Esophagus mucosa (tissue), 1 donor: ENCODE measurements at places on chromosomes 12 and 14.
A peak's percentile ranks its signal among the peaks of the same experiment; 100 is the strongest.

DNA sequence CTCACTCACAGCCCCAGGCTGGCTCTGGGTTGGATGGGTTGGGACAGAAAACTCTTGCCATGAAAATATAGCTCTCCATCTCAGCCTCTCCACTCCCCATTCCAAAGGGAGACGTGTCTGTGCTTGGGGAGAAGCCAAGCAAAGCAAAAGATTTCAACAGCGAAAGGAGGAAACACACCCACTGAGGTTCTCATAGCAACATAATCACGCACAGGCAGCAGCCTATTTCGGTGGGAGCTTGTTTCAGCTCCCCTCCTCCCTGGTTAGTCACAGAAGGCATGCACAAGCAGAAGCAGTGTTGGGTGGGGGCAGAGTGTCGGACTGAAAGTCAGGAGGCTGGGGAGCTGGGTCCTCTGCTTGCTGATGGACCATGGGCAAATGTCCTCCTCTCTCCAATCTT lies 1.9 kb upstream of the PRMT8 start:
- ATAC-seq: no peak

GRCh38 chr14:101030586-101030985 lies 127.1 kb upstream of the RTL1 start:
- ATAC-seq: no peak

GRCh38 chr12:51846911-51847642 lies 1.4 kb downstream of the FIGNL2 start:
- ATAC-seq: peak; percentile 7

DNA sequence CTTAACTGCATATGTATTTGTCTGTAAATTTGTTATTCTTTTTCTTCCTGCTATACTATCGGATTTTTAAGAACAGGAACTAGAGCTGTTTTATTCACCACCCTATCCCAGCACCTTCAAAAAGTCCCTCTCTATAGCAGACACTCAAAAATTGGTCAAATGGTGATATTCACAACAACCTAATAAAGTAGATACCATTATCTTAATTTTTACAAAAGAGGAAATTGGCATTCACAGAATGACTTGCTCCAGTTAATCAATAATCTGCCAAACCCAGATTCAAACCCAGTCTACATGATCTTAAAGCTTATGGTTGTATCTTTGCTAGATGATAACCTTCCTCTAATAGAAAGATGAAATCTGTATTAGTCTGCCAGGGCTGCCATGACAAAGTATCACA lies 426.6 kb downstream of the EGLN3 start:
- ATAC-seq: no peak

GRCh38 chr12:111107392-111108178 lies 187.2 kb upstream of the MYL2 start:
- no peak for ATAC-seq

GRCh38 chr14:54713379-54713778 lies 146.5 kb downstream of the SAMD4A start:
- ATAC-seq: no peak

- no peak for ATAC-seq
Observed at GRCh38 chr14:61130512-61131260, 149.6 kb downstream of the SLC38A6 start.

- ATAC-seq: no peak
Observed at GRCh38 chr14:74506411-74506851, 12.9 kb downstream of the ISCA2 start.

DNA sequence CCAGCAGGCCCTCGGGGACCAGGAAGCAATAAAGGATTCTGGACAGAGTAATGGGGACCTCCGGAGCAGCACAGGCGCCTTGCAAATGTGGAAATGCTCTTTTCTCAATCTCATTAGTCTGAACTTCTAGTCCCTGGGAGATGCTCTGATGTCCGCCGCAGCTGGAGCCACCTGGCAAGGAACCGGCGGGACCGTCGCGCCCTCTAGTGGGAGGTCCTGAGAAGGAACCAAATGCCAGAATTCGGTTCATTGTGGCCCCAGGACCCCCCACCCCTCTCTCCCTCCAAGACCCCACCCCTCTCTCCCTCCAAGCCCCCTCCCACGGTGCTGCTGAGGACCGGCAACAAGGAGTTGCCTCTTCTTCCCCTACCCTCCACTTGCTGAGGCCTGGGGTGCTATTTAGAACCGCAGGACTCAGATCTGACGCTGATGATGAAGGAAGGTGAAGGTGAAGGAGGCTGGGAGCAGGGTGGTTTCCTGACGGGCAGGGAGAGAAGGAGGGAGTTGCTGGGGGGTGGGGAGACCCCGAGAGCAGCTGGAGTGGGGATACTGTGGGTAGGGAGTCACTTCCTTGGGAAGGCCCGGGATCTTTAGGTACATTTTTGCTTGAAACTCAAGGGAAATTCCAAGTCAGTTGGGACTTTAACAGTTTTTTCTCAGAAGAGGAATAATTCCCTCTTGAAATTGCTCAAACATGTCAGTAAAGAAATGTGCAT lies 42.5 kb downstream of the SMIM41 start:
- ATAC-seq: peak; percentile 34

DNA sequence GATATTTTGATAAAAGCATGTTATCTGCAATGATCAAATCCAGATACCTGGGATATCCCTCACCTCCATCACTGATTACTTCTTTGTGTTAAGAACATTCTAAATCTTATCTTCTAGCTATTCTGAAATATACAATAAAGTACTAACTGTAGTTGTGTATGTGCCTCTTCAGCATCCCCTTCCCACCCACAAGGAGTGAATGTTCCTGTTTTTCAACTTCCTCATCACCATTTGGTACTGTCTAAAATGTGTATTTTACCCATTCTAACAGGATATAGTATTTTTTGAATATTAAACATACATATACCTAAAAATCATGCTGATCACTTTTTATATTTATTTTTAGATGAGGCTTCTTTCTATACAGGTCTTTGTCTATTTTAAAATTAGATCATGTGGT lies 1252.6 kb downstream of the TMEM121 start:
- no peak for ATAC-seq

DNA sequence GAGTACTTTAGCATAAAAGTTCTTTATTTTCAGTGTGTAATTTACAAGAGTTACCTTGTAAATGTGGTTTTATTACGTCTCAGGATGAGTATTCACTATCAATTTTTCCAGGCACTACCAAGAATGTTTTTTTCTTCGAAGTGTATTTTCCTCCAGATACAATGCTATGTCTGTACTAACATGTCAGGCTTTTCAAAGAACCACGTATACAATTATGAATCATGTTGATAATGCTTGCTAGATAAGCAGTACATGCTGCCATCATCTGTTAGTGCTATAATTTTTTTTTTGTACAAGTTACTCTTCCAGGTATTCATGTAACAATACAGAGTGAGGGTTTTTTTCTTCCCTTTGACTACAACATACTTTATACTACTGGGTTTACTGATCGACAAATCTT lies 5.6 kb upstream of the KANSL2 start:
- ATAC-seq: no peak

GRCh38 chr14:44405011-44405486 lies 102.0 kb downstream of the FSCB start:
- no peak for ATAC-seq

DNA sequence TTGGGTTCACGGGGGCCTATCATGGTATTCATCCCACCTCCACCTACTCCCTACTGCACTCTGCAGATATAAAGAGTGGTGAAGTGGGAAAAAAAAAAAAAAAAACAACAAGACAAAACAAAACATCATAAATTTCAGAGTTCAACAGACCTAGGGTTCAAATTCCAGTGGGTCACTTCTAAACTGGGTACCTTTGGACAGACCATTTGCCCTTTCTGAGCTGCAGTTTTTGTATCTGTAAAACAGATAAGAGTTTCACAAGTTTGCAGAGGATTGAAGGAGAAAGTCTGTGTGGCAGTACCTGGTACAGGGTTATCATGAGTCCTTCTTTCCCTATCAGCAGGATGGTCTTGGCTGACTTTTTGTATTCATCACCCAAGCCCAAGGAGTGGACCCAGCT lies 211.2 kb upstream of the EEA1 start:
- ATAC-seq: no peak

GRCh38 chr12:10540776-10541205 lies 35.1 kb downstream of the EIF2S3B start:
- ATAC-seq: peak; percentile 70

DNA sequence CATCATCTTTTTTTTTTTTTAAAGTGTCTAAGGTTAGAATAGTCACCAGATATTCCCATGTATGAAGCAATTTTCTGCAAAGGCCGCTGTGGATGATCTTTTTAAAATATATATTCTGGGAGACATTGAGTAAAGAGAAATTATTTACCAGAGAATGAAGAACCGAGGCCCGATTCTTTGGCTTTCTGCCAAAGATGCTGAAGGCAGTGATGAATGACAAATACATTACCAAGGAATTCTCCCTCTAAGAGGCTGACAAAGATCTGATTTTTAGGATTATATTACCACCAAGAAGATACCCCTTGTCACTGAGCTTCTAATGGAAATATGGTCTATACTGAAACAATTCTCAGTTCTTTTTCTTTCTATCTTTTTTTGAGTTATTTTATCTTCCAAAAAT lies 336.8 kb downstream of the NAV3 start:
- no peak for ATAC-seq

DNA sequence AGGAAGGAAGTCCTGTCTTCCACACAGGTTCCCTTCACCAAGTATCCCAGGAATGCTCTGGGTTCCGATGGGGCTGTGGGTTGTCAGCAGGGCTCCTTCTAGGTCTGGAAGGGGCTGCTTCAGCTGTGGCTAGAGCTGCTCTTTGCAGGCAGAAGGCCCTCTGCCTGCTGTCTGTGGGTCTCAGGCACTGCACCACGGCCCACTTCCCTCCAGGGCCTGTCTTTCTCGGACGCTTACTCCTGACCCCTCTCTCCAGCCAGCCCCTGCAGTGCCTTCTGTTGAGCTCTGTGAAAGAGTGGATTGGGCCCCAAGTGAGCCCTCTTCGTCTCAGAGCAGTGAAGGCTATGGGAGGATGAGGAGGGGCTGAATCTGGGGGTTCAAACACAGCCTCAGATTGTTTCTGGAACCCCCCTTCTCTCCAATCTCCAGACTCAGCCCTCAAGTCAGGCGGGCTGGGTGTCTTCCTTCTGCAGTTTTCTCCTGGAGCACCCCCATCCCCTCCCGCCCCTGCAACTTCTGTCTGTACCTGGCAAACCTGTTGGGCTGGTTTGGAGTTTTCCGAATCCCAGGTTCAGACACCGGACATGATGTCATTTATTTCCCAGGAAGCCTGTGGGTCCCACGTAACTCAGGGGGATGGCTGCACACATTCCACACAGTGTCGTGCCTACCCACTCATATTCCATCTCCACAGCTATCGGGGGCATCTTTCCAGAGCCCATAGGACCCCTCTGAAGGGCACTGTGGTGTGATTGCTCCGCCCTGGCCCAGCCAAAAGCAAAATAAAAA lies 24.9 kb upstream of the SPPL3 start:
- peak; percentile 43 for ATAC-seq

DNA sequence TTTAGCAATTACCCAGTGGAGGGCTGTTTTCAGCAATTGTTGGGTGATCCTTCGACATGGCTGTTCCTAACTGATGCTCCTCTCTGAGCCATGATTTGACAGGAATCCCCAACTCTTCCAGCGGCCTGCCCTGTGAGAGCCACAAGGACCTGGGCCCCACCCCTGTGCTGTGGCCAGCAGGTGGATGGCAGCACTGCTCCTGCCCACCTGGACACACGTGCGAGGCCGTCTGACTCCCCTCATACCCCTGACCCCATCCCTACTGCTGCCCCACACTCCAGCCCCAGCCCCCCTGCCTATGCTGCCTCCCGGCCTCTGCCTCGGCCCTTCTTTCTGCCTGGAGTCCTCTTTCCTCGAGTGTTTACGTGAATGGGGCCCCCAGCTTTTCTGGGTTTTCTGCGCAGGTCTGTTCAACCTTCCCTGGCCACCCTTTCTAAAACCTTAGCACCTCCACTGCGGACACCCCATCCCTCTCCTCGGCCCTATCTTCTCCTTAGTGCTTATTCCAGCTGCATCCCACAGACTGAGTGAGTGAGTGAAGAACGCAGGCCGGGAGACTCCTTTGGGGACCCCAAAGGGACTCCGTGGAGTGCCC lies 111.4 kb downstream of the DICER1 start:
- ATAC-seq: no peak

GRCh38 chr12:116365114-116365513 lies 87.6 kb upstream of the MED13L start:
- ATAC-seq: peak; percentile 43

DNA sequence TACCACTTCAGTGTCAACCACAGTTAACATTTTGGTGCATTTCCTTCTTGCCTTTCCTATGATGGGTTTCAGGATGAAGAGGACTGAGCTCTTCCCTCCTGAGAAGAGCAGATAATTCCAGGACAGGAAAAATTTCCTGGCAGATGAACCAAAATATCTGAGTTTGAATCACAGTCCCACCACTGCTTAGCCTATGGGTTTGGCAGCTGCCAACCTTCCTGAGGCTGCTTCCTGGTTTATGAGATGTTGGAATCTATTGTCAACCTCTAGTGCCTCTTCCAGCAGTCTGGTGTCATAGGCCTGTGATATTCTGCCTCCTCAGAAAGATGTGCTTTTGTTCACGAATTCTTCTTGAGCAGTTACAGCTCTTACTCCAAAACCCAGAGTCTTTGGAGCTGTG lies 197.4 kb upstream of the FRMD6 start:
- ATAC-seq: no peak

- no peak for ATAC-seq
Observed at GRCh38 chr12:54294953-54295566, 5.8 kb downstream of the NFE2 start.

GRCh38 chr14:49396801-49397200 lies 189.4 kb downstream of the RPS29 start:
- no peak for ATAC-seq

DNA sequence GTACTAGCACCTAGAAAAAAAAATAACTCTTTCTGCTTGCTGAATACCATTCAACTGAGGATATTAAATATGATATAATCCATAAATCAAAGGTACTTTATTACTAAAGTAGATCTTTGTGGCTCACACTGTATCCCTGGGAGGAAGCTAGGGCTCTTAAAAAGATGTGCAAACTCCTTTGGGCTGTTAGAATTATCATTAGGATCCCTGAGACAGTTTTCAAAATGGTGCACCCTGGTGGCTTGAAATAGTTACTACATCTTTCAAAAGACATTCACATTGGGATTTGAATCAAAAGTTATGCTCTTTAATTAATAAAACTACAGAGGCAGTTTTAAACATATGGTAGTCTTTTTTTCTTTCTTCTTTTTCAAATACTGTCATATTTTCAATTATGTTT lies 228.5 kb upstream of the G2E3 start:
- ATAC-seq: no peak

- ATAC-seq: no peak
Observed at GRCh38 chr12:71295953-71296352, 138.2 kb upstream of the TSPAN8 start.

- peak; percentile 98 for ATAC-seq
Observed at GRCh38 chr12:130126023-130126432, 36.2 kb upstream of the FZD10 start.

GRCh38 chr14:44396226-44396625 lies 110.9 kb downstream of the FSCB start:
- ATAC-seq: no peak

DNA sequence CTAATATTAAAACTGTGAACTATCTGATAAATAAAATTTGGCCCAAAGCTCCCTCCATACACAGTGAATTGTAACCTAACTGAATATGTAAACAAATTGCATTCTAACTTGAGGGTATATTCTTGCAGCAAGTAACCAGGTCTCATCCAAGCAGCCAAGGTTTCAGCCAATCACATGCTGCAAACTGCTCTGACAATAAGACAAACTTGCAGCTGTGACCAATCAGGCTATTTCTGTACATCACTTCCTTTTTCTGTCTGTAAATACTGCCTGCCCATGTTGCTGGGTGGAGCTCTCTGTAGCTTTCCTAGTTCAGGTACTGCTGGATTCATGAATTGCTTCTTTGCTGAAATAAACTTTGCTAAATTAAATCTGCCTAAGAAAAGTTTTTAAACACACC lies 499.0 kb downstream of the GALC start:
- ATAC-seq: no peak
